ENCODE measurements at places on chromosomes 11 and 22.

- peak; percentile 85 for DNase-seq
These were observed at the start of gene EFCAB6 for GRCh38 chr22:43812149-43812842. Gene EFCAB6 (minus strand): TSS chr22:43812305. CDS start chr22:43782318, 29,987 bp downstream.

DNA sequence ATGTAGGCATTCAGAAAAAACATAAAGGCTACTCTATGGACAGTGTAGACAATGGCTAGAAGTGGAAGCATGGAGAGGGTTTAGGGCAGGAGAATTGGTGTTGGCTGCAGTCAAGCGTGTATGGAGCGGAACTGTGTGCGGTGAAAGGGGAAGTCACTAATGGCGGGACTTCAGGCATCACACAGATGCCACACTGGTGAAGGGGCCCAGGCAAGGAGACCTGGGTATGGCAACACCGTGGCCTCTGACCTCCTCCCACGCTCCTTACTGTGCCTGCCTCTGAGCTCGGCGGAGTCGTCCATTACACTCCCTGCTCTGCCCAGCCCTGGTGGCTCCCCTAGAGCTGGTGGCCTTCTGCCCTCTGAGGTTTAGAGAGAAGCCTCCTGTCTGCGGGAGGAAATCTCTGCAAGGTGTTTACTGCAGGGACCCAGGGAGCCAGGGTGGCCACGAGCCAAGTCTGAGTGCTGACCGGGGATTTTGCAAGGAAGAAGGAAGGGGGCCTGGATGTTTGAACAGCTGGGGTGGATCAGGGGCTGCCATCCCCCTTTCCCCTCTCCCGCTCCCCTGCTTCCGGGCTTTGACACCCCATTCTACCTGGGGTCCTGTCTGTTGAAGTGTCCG, 75.1 kb upstream of the TSPAN18 start:
- DNase-seq, result no peak

- DNase-seq, result no peak
These were observed 15.0 kb upstream of the SLC39A13 start for GRCh38 chr11:47393163-47394049.

- DNase-seq, result no peak
These were observed 8.7 kb upstream of the KCNA4 start for GRCh38 chr11:30025396-30026139.

DNA sequence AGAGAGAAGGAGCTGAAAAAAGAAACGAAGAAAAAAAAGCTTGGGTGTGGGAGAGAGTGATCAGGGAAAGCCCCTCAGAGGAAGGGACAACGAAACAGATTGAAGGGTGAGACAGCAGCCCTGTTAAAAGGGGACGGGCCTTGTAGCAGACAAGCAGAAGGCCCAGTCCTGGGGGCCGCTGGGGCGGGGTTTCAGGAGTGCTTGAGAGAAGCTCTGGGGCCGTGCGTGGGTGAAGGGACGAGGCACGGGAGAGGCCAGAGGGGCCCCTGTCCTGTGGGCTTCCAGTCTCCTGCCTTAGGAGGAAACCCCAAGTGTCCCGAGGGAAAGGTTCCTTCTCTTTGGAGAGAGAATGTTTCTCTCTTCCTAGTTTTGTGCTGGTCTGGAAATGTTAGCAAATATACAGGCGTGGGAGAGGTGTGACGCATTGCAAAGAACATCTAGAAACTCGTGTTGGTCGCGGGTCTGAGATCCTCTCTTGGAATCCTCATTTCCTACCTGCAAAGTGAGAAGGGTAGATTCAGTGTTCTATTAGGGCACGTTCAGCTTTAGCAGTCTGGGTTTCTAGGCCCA, 28.6 kb downstream of the ADAMTS15 start:
- no peak for DNase-seq
